ENCODE measurements at places on chromosomes 7 and 10.
A peak's percentile ranks its signal among the peaks of the same experiment; 100 is the strongest.

DNA sequence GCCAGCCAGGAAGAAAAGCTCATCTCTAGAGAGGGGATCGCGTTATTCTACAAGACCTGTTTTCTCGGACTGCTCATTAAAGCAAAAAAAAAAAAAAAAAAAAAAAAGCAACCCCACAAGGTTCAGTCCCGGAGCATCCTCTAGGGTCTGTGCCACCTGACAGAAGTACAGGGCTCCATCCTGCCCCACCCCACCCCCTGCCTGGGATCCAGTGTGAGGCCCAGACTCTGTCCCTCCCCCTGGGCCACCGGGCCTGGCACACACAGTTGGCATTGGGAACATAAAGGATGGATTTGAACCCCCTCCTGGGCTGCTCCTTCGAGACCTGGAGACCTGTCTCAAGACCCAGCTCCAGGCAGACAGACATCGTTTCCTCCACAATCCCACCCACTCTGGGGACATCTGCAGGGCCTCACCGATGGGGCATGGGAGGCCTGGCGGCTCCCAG lies 688 bp downstream of the ORAI2 start:
- no peak for DNase-seq

DNA sequence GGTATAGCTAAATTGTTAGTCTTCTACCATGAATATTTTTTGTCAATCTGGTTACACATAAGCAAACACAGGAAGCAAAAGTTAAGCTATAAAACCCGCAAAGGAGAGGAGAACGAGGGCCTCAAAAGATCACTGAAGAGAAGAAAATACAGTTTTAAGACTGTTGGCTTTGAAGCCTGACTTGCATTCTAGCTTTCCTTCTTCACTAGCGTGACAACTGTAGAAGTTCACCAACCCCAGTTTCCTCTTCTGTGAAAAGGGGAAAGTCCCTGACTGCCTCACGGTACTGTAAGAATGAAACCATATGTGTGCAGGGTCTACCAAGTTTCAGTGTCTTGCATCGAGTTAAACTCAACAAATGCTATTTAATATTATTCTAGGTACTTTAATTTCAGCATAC lies 7.5 kb upstream of the LRRN3 start:
- DNase-seq, result no peak

- no peak for DNase-seq
Observed at GRCh38 chr7:134842886-134843430, 63.5 kb downstream of the CALD1 start.

DNA sequence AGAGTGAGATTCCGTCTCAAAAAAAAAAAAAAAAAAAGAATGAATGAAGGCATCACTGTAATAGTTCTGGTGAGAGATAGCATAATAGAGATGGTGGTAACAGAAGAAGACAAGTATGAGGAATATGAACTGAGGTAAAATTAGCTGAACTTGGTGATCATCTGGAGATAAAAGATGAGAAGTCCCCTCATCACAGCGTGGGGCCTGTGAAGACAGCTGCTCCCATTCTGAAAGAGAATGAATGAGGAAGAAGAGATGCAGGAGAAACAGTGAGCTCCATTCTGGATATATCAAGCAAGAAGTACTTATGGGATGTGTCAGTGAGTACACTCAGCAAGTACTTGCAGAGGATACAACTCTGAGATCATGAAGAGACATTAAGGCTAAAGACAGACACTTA lies 28.7 kb downstream of the ARMH3 start:
- no peak for DNase-seq

- DNase-seq, result no peak
Observed at GRCh38 chr7:30980194-30980593, 16.4 kb downstream of the GHRHR start.

DNA sequence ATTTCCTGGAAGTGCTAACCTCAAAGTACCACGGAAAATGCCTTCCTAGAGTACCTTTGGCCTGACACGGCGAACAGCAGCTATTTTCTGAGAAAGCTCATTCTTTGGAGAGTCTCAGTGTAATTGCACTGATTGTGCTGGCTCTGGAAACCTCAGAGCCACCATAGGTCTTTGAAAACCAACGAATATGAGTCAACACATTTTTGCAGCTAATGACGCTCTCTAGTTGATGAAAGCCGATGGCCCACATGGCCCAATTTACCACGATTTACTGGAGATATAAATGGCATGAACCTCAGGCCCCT lies 187.1 kb downstream of the ADARB2 start:
- DNase-seq, result no peak

GRCh38 chr7:132830941-132831340 lies 250.9 kb downstream of the CHCHD3 start:
- no peak for DNase-seq

GRCh38 chr10:78909221-78909620 lies 159.5 kb upstream of the ZMIZ1 start:
- no peak for DNase-seq

- DNase-seq, result no peak
Observed at GRCh38 chr10:99370993-99371392, 41.8 kb downstream of the CNNM1 start.

GRCh38 chr7:36806891-36807290 lies 82.6 kb upstream of the AOAH start:
- no peak for DNase-seq

DNA sequence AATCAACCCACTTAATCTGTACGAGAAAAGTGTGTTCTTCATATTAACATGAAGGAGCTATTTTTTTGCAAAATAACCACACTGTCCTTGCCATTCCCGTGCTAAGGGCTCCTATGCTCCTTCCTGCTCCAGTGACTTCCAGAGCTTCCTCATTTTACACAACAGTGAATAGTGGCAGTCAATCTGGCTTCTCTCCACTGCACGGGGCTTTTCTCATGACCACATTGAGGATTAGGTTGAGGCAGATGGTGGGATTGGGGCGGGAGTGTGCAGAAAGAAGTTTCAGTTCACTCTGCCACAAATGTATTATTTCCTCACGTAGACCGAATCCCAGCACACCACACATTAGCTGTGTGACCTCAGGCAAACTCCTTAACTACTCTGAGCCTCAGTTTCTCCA lies 235.1 kb downstream of the ARHGAP12 start:
- DNase-seq, result no peak

- DNase-seq, result no peak
Observed at GRCh38 chr10:108424656-108425055, 1260.2 kb upstream of the SORCS1 start.

- no peak for DNase-seq
Observed at GRCh38 chr10:33524966-33525365, 190.5 kb upstream of the NRP1 start.

- DNase-seq, result no peak
Observed at GRCh38 chr7:43484678-43485395, 98.1 kb upstream of the STK17A start.

DNA sequence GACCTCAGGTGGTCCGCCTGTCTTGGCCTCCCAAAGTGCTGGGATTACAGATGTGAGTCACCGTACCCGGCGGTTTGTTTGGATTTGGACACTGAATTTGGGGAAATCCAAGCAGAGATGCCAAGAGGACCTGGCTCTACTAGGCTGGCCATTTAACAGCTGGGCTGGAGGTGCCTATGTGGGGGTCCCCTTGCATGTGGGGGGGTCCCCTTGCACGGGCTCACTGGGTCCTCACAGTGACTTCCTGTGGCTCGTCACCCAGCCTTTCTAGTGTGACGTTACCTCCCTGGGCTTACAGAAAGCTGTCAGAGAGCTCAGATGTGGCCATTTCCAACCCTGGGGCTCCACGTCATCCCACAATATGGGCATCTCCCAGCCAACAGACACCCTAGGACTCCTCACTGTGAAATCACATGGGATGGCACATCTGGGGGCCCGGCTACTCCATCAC lies 49.3 kb upstream of the GNA12 start:
- no peak for DNase-seq

DNA sequence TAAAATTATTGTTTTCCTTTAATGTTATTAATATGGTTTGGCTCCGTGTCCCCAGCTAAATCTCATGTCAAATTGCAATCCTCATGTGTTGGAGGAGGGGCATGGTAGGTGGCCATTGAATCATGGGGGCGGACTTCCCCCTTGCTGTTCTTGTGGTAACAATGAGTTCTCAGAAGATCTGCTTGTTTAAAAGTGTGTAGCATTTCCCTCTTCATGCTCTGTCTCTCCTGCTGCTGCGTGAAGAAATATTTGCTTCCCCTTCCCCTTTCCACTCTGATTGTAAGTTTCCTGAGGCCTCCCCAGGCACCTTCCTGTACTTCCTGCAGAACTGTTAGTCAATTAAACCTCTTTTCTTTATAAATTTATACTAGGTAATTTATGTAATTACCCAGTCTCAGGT lies 27.5 kb downstream of the VIM start:
- DNase-seq, result no peak

GRCh38 chr7:882336-883035 lies 6.1 kb downstream of the GET4 start:
- no peak for DNase-seq

DNA sequence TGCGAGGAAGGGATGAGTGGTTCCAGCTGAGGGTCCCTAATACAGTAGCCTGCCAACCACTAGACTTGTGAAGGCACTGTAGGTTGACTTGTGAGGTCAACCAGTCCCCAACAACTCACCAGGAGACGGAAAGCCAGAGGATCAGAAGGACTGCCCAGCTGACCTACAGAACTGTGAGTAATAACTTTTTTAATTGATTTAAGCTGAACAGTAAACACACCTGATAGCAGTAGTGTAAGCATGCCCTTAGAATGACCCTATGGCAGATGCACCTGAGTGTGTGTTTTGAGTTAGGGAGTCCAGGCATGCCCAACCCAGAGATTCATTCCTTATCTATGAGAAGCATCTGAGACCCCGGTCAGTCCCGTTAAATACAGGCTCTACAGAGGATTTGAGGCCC lies 14.1 kb downstream of the PRLHR start:
- DNase-seq, result no peak

DNA sequence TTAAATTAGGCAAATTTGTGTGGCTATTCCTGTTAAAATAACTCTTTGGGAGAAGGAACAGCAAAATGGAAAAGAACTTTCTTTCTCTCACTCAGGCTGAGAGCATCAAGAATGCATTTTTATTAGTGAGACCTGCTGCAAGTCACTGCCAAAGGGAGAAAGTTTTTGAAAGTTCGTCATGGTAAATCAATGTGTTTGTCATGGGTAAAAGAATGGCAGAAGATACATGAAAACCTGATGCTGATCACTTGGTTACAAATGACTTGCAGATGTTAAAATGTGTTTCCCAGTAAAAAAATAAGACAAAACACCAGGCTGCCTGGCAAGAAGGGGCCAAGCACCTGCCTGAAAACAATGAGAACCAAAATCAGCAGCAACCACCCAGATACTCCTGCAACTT lies 484.7 kb upstream of the NRP1 start:
- no peak for DNase-seq

DNA sequence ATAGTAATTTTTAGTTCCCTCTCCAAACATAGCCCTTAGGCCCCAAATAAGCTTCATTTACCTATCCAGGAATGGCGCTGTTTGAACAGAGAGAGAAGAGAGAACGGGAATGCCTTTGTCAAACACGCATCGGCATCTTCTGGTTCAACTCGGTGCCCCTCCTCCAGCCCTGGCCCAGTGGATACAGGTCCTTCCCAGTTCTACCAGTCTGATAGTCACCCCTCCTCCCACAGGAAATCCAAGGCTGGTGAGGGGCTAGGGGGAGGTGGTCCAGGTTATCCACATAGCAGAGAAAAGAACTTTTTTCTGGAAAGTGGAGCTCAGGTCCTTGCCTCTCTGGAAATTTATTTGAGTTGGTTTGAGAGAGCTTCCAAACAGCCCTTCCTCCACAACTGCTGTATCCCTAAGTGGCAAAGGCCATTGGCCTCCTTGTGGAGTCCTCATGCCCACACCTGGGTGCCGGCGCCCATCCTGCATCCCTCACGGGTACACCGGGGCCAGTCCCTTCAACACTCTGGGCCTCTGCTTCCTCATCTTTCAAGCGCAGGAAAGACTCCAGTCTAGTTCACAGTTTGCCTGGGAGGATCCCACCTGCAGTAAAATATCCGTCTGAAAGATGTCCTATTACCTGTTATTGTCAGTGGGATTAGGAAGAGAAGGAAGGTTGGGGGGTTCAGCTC lies 287.4 kb downstream of the CELF2 start:
- no peak for DNase-seq

- DNase-seq, result no peak
Observed at GRCh38 chr10:29256019-29256418, 32.9 kb upstream of the LYZL1 start.

- DNase-seq, result no peak
Observed at GRCh38 chr7:78510580-78511188, 712.1 kb downstream of the PHTF2 start.

DNA sequence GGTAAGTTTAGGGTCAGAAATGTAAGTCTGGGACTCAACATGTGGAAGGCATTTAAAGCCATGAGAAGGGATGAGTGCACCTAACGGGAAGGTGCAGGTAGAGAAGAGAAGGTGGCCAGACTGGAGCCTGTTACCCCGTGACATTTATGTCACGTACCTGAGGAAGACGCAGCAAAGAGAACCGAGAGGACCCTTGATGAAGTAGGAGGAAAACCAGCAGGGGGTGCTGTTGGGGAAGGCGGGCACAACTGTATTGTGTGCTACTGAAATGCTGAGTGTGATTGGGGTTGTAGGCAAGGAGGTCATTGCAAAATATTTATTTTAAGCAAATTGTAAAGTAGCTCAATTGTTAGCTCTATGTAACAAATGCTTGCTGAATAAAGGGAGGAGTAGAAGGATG lies 338.2 kb upstream of the PRKCQ start:
- peak; percentile 47 for DNase-seq

GRCh38 chr7:99021941-99022560 lies 121.9 kb downstream of the SMURF1 start:
- no peak for DNase-seq

- no peak for DNase-seq
Observed at GRCh38 chr10:17076626-17077345, 52.8 kb downstream of the CUBN start.

DNA sequence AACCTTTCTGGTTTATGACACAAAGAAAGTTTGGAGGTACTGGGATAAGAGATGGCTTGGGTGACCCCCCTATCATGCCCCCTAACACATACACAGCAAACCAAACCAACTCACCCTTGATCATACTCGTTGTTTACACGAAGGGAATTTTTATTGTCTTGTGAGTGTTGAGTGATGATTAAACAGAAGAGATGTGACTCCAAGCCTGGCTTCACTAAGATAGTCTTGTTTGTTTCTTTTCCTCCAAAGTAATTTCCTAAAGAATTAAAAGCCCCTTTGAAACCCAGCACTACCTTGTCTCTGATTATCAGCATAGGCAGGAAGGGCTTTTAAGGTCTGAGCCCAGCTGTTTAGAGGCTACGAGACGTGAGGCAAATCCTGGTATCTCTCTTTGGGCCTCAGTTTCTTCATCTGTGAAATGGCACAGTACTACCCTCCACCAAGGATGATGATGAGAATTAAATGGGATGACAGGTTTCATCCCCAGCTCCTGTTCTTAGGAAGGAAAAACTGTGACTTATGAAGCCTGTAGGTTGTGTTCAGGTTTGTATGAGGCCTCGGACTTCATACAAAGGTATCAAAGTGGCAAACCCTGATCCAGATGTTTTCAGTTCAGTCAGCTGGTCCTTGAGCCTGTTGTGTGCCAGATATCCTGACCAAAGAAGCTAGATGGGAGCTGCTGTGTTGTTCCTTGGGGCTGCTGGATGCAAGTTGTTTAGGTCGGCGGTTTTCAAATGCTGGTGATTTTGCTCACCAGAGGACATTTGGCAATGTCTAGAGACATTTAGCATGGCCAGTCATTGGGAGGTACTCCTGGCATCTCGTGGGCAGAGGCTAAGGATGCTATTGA lies 51.8 kb downstream of the TCF7L2 start:
- no peak for DNase-seq

GRCh38 chr7:46658281-46658680 lies 737.2 kb upstream of the IGFBP3 start:
- no peak for DNase-seq
